ENCODE measurements at places on chromosomes 4 and X.

DNA sequence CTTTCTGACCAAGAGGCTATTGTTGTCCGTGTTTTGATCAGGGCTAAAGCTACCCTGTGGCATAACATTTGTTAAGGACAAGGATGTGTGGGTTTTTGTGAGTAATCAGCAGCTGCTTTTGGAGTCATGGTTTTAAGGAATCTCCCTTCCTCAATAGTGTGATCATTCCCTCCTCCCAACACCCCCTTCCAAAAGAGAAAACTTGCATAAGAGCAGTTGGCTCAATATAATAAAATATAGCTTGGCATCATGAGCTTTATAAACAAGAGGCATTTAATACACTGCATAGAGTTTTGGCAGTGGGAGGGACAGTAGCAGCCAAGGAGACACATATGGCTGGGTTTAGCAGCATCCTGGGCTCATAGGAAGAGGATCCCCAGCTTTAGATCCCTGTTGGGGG, 84.7 kb downstream of the NHS start:
- DNase-seq = no peak

GRCh38 chrX:69138118-69138390, 27.2 kb downstream of the PJA1 start:
- no peak for DNase-seq

DNA sequence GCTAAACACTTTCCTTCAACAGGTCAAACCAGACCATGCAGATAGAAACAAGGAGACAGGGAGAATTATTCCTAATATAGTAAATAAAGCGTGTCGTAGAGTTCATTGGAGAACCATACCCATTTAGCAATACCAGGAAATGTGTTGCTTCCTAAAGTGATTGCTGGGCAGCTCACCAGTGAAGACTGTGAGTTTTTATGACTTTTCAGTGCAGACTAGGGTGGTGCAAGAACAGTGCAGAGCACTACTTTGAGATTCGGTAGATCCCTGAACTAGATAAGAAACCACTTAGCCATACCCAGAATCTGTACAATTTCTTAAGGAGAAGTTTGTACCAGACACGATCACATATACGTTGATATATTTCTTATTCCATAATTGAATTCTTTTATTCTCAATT, 87.4 kb downstream of the EMCN start:
- DNase-seq = no peak

- DNase-seq = no peak
Measured at GRCh38 chrX:142999199-142999701, 26.5 kb upstream of the SPANXN4 start.

DNA sequence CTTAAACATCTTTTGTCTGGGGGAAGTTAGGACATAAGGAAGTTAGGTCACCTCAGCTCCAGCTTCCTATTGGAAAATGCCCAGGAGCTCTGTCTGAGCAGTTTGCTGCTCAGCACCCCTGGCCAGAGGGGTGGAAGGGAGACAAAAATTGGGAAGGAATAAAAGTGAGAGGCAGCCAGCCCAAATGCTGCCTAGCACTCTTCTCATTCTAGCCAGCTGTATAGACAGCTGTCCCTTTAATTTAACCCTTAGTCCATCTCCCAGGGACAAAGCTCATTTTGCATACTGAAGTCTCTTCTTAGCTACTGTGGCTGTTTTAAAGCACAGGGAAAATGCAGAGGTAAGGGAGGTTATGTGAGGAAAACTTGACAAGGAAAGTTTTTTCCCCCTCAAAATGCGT, 89.5 kb upstream of the CITED1 start:
- no peak for DNase-seq

Measured in stimulated activated CD8-positive, alpha-beta memory T cell treated with anti-CD3 and anti-CD28 coated beads, Interleukin-7, amount 100 ng/mL, for 24 hours (primary cell).